ENCODE measurements at places on chromosomes 4 and X.

- no peak for DNase-seq
Measured at GRCh38 chr4:181982437-181982836, 260.8 kb upstream of the TENM3 start.

DNA sequence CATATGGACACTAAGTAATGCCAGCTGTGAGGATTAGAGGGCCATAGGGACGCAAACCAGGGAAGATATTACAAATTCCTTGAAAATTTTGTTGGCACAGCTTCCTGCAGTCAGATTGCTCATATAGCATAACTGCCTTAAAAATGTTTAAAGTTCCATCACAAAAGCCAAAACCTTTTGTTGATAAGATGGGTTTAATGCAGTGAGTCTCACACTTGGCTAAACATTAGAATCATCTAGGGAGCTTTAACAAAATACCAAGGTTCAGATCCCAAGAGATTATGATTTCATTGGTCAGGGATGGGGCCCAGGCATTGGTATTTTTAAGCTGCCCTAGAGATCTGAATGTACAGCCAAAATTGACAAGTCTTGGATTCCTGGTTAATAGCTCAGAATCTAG is 376.5 kb upstream of the MAD2L1 start:
- no peak for DNase-seq

DNA sequence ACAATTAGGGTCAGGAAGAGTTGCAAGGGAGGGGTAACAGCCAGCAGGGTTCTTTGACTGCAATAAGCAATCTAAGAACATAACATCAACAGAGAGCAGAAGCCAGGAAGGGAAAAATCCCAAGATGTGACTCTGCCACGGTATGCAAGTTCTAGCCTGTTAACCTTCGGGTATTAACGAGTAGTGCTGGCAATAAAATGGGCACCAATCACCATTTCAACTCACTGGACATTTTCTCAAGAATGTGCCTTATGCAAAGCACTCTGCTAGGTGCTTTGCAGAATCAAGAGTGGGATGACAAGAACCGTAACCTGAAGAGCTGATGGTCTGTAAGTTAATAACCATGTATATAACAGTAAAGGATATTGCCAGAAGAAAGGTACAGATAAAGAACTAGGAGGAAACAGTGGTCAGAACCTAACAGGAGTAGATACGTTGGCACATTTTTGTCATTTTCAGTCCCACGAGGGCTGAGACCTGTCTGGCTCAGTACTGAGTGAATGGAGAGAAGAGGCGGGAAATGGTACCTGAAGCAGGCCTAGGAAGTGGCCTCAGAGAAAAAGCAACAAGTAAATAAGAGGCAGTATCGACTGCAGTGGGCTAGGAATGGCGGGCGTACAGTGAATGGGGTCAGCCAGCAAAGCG is 2.7 kb downstream of the ELOVL6 start:
- DNase-seq: no peak

DNA sequence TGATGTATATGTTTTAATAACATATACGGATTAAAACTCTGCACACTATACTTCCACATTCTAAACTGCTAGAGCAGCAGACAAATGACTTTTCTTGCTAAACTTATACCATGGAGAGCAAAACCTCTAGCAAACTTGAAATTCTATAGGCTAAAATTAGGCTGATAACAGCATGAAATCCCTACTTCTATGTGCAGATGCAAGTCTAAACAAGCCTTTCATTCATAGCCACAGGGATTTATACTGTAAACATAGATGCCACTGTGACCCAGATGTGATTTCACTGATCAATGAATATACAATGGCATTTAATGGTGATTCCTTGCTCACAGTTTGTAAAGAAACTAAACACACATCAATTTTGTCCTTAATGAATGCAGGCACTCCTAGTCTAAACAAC is 151.0 kb downstream of the ANTXR2 start:
- no peak for DNase-seq

DNA sequence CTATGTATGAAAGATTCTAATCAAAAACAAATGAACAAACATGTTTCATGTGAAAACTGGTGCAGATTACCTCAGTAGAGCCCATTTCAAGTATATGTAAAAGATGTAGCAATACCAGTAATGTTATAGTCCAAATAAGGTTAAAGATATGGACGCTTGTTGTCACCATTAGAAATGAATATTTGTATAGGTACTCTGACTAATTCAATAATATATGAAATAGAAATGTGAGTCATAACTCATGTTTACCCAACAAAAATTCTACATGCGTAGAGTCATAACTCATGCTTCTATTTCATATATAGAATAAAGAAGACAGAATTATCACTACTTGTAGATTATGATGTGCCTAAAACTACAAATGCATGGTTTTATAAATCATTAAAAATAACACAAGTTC is 739.1 kb upstream of the DIAPH2 start:
- no peak for DNase-seq

DNA sequence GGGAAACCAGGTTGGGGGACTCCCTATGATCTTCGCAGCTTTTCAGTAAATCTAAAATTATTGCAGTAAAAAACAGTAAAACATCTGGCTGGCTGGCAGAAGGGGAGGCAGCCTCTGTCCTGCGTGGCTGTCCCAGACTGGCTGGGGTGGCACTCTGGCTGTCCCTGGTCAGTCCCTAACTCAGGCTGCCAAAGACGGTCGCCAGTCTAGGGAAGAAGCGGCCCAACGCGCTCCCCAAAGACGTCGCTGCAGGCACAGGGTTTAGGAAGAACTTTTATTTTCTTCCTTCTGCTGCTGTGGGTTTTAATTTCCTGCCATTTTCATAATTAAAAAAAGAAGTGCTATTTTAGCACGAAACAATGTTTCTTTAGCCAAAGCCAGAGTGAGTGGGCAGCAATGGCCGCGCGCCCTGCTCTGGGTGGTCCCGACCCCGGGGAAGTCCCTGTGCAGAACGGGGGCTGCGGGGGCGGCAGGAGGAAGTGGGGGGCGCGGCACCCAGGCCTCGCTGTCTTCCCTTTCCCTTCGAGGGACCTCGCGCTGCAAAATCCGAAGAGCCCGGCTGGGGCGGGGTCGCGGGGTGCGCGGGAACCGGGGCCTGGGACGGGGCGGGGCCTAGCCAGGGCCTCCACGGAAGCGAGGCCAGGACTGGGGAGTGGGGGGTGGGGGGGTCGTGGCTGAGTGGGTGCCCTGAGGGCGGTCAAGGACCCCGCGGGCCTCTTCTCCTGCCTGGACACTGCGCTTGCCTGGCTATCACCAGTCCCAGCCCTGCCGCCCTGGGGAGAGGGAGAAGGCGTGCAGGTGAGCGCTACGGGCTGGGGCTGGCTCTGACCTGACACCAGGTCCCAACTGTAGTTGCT is 6.3 kb upstream of the LETM1 start:
- DNase-seq: no peak

GRCh38 chr4:164783976-164784375 is 30.0 kb downstream of the SMIM31 start:
- DNase-seq: no peak

- DNase-seq: no peak
Measured at GRCh38 chr4:149845743-149846142, 30.1 kb upstream of the IQCM start.

DNA sequence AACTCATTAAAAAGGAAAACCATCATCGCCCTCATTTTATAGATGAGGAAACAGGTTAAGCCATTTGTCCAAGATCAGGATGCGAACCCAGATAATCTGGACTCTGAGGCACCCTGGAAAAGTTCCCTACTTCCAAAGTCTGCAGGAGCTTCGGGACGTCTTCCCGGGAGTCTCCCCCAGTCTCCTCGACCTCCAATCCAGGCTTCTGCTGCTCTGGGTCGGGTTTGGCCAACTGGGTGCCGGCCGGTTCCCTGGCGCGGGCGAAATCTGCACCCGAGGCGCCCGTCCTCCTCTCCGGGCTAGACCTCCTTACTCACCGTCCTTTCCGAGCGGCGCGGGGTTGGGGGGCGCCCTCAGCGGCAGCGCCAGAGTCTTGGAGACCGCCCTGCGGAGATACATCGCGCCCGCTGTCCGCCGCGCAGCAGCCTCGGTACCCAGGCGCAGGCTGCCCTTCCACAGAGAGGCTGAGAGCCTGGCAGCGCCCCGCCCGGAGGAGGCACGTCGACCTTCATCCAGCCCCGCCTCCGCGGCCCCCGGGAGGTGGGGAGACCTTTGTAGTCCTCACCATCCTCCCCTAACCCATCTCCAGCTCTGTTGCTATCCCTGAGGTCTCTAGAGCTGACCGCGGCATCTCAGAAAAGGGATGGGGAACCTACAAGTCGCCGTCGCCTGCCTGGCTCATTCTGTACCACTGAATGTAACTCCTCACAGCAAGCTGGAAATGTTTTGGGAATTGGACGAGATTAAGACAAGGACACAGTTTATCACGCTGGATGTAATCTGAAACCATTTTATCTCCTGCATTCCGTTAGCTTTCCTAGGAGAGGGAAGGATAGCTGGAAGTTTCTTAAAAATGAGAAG is at the start of gene MGARP:
MGARP (minus strand) TSS at position 466 of the 861 bp plus-strand sequence; CDS start at position 399, 67 bp downstream.
- DNase-seq: no peak

- no peak for DNase-seq
Measured at GRCh38 chrX:103846386-103846785, 14.3 kb upstream of the RAB9B start.

- no peak for DNase-seq
Measured at GRCh38 chr4:41510179-41510578, 27.8 kb upstream of the LIMCH1 start.

DNA sequence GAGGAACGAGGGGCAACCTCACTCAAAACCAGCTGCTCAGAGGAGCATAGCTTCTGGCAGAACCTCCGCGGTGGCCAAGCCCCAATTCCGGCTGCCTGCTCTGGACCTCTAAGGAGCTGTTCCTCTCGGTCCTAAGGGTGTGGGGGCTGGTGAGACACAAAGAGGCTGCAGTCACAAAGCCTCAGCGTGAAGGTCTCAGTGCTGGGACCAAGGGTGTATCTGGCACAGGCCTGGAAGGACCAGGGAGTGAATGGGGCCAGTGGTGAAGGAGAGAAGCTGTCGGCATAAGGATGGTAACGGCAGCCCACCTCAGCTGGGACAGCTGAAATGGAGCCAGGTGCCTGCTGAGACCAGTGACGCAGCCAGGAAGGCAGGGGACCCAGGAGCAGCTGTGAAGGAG is 5.3 kb downstream of the PDE6B start:
- DNase-seq: no peak

DNA sequence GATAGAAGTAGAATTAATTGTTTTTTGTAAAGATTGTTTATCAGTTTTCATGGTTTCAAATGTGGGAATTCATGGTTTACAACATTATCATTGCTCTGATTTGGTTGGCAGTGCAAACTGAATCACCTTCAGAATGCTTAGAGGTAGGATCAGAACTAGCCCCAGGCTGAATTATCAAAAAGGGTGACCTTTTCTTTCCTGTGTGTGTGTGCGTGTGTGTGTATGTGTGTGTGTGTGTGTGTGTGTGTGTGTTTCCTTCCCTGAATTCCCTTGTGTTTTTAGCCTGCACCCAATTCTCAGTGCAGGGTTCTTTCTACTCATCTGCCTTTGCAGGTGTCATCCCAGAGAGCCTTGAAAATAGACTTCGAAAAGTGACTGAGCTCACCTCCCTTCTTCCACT is 125.0 kb downstream of the BMPR1B start:
- DNase-seq: no peak

GRCh38 chr4:5391492-5391891 is 316.9 kb downstream of the EVC2 start:
- no peak for DNase-seq

DNA sequence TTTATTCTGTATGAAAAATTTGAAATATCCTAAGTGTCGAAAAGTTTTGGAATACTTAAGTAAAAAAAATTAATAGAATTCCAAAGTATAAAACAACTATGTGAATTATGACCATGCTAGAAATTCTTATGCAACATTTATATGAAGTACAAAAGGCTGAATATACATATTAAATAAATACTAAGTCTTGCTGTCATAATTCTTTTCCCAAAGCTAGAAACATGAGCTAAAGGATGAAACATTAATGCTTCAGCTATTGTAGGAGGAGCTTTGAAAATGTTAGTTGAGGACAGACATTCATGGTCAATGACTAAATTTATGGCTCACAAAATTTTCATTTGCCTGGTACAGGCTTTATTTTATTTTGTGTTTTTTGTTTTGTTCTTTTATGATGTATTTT is 207.3 kb downstream of the GABRB1 start:
- no peak for DNase-seq

- no peak for DNase-seq
Measured at GRCh38 chrX:130789793-130790192, 113.2 kb downstream of the ENOX2 start.

- DNase-seq: no peak
Measured at GRCh38 chrX:5549512-5549911, 679.2 kb downstream of the NLGN4X start.

DNA sequence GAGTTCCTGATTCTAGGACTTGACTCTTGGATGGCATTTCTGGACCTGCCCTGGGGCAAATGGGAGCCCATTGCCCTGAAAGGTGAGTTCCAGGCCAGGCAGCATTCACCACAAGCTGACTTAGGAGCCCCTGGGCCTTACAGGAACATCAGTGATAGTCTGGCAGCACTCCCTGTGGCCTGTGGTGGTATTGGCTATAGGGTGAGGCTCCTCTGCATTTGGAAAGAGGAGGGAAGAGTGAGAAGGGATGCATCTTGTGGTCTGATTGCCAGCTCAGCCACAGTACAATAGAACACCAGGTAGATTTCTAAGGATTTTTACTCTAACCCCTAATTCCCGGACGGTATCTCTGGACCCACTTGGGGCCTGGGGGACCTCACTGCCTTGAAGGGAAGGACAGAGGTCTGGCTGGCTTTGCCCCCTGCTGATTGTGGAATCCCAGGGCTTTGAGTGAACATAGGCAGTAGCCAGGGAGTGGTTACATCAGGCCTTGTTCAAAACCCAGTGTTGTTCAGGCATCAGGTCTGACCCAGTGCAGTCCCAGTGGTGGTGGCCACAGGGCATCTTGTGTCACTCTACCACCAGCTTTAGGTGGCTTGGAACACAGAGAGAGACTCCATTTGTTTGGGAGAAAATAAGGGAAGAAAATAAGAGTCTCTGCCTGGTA is 32.9 kb downstream of the MAGED4 start:
- DNase-seq: no peak

DNA sequence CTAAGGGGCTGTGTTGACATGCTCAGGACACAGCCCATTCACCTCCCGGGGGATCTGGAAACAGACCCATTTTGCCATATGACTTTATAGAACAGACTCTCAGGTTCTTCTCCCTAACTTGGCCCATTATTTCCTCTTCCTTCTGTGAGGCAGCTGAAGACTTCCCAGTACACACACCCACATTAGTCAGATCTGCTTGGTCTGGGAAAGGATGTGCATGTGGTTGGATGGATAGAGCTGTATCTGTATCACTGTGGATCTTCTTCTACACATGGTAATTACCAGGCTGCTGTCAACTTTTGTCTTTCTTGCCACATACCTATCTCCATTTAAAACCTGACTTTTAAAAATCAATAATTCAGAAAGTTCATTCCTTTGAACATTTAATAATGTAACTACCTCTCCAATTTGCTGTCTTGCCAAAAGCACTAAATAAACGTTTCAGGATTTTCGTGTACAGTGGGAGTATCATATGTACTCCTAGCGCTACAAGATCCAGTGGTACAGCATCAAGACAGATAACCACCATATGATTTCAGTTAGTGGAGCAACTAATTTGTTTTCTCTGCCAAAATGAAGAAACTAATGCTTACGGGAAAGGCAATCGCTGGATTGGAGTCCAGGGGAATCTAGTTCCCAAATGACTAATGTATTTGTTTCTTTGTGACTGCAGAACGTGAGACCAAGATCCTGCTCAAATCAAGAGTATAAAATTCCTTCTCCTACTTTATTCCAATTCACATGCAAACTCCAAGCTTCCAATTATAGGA is 134.1 kb upstream of the MAP3K15 start:
- no peak for DNase-seq

- DNase-seq: no peak
Measured at GRCh38 chr4:113331811-113332210, 282.4 kb downstream of the ANK2 start.
